ENCODE measurements at places on chromosomes 2 and 18. TPM values are rescaled to one million over a fixed set of nuclear protein-coding genes. Genes with fewer than 3 reads are reported as not detected.

- no peak overlapping the region for H3K4me3 ChIP-seq
- H3K27ac ChIP-seq: no peak overlapping the region
- no peaks in the 10 kb centered on the region for H3K4me1 ChIP-seq
- H3K27me3 ChIP-seq: no peaks in the 10 kb centered on the region
- H3K36me3 ChIP-seq: peaks cover 10% of the 10 kb centered on the region
Observed at GRCh38 chr2:73859721-73860586, 31.2 kb downstream of the STAMBP start.

- H3K27me3 ChIP-seq: no peaks in the 10 kb centered on the region
- H3K36me3 ChIP-seq: no peaks in the 10 kb centered on the region
- DNase-seq: no peak
- no peak overlapping the region for H3K4me3 ChIP-seq
- no peak overlapping the region for H3K27ac ChIP-seq
Observed at GRCh38 chr2:4122726-4123125, 419.4 kb downstream of the DCDC2C start.

The FSIP2 gene
- total RNA-seq: 4.4 TPM

The ZFP36L2 gene
- 166 TPM for total RNA-seq

The GRB14 gene
- total RNA-seq: 2.0 TPM

The PRADC1 gene
- total RNA-seq: 47.5 TPM

Data from colonic mucosa (tissue), 4 donors.